Gastrocnemius medialis (tissue), 4 donors: ENCODE measurements at places on chromosomes 3 and 15. TPM values are rescaled to one million over a fixed set of nuclear protein-coding genes. Genes with fewer than 3 reads are reported as not detected.

CASR gene
- not detected for total RNA-seq

CGGBP1 gene
- total RNA-seq = 45.3 TPM

- no peak overlapping the region for H3K4me3 ChIP-seq
- no peaks in the 10 kb centered on the region for H3K27me3 ChIP-seq
- no peak overlapping the region for H3K27ac ChIP-seq
- no peak for DNase-seq
- no peaks in the 10 kb centered on the region for H3K4me1 ChIP-seq
Observed at GRCh38 chr3:107942951-107943749, 147.7 kb downstream of the CD47 start.

NFKBIZ gene
- 16.1 TPM for total RNA-seq

IGF2BP2 gene
- total RNA-seq = 1.2 TPM
